ENCODE measurements at places on chromosomes 5 and 9.
A peak's percentile ranks its signal among the peaks of the same experiment; 100 is the strongest.

DNA sequence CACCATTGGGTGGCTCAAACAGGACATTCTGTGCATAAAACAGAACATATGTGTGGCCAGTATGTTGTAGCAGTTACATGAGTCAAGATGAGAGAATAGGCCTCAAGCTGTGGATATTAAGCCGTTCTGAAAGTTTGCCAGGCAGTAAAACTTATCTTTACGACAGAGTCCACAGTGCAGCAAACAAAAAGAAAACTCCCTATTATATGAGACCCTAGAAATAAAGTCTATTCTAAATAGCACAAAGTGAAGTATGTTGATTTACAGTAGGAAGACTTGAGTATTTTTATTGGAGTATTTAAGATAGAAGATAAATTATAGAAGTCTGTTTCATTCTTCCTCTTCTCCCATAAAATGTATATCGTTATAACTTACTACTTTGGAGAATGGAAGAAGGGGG is 271.5 kb downstream of the ADGRV1 start:
- DNase-seq = no peak

DNA sequence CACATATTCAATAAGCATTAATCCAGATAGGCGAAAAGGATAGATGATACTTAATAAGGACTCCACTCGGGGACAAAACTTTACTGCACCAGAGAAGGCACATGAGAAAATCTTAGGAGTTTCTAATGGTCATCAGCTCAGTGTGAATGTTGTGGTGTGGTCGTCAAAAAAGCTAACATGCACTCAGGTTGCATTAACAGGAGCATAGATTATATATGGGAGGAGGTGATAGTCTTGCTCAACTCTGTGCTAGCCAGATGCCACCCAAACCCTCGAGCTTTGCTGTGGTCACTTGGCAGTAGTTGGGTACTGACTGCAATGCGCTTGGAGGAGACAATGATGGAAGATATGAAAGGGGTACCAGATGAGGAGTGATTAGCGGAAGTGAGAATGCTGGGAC is 8.6 kb upstream of the COL27A1 start:
- DNase-seq = no peak

GRCh38 chr9:129962889-129963703 is 79.9 kb downstream of the FNBP1 start:
- peak; percentile 52 for DNase-seq

DNA sequence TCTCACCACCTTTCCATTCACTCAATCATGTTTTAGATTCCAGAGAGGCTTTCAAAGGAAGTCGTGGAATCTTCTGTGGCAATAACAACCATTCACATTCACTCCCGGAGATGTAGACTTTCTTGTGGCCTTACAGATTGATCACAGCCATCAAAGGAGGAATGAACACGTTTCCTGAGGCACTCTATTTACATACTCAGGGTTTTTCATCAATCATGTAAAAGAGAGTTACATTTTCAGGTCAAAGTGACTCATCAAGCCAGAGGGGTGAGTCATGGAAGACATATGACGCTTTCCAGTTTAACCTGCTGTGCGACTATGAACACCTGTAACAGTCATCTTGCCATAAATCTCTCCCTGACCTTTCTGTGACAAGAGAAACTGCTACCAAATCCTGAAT is 39.3 kb upstream of the RAD23B start:
- peak; percentile 6 for DNase-seq

GRCh38 chr9:136059851-136060670 is 35.0 kb downstream of the NACC2 start:
- no peak for DNase-seq

GRCh38 chr5:154646745-154647113 is 108.4 kb upstream of the LARP1 start:
- no peak for DNase-seq

DNA sequence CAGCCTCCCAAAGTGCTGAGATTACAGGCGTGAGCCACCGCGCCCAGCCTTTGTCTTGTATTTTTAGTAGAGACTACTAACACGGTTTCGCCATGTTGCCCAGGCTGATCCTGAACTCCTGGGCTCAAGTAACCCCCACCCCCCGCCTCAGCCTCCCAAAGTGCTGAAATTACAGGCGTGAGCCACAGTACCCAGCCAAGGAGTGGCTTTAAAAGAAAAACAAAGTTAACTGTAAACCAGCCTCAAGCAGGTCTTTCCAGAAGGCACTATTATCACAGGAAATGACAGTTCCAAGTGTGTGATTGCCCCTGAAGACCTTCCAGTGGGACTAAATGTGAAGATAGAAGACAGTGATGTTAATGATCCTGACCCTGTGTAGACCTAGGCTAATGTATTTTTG is 31.1 kb downstream of the SIL1 start:
- DNase-seq = no peak
